Activated CD4-positive, alpha-beta T cell treated with anti-CD3 and anti-CD28 coated beads, Interleukin-2, amount 10 ng/mL, durations not matched to agents 24 days and 14 days (primary cell): ENCODE measurements at places on chromosomes 16 and 17. TPM values are rescaled to one million over a fixed set of nuclear protein-coding genes. Genes with fewer than 3 reads are reported as not detected.

DNA sequence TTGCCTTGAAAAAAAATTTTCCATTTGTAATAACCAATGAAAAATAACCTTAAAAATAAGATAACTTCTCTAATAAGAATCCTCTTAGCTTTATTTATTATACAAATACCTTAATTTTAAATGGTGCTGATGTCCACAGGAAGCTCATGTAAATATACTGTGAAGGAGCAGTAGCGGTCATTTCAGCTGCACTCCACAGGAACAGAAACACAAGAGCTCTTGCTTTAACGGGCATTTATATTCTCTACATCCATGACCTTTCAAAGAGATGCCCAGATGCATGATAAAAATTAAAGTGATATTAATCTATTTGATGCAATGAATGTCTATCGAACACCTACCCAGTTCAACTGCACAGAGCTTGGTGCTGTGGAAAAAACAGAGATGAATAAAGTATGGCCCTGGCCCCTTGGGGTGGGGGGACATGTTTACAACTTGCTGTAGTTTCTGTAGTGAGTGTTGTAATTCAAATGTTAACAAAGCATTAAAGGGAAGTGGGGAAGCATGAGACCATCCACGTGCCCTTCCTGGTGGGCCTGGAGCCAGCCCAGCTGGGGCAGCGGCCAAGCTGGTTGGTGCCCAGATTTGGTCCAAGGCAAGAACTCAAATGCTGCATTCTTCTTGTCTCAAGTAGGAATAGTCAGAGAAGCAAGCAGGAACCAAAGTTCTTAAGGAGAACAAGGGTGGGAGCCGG lies 47.9 kb downstream of the IQCK start:
- no peak for DNase-seq

- no peak for DNase-seq
These were observed 3.9 kb downstream of the ACAP1 start for GRCh38 chr17:7340179-7340578.

Gene AOC2
- total RNA-seq, result 3.3 and 4.2 TPM in 2 replicates

GRCh38 chr17:304461-304860 lies 48.1 kb downstream of the RPH3AL start:
- no peak for DNase-seq

Gene TMC8
- 231 and 234 TPM in 2 replicates for total RNA-seq

GRCh38 chr17:42792545-42792944 lies 6.0 kb downstream of the COA3 start:
- DNase-seq, result no peak

DNA sequence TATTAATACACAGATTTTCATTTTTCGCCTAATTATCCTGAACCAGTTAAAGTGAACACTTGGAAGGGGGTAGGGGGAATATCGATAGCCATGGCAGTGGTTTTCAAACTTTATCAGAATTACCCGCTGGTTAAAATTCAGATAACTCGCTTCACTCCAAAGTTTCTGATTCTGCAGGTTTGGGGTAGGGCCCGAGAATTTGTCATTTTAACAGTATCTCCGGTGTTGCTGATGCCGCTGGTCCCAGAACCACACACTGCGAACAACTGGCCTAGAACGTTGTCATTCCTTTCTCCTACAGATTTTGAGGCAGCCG lies 313 bp upstream of the NSRP1 start:
- DNase-seq, result no peak

Gene PPP1R27
- total RNA-seq, result not detected in 2 replicates

DNA sequence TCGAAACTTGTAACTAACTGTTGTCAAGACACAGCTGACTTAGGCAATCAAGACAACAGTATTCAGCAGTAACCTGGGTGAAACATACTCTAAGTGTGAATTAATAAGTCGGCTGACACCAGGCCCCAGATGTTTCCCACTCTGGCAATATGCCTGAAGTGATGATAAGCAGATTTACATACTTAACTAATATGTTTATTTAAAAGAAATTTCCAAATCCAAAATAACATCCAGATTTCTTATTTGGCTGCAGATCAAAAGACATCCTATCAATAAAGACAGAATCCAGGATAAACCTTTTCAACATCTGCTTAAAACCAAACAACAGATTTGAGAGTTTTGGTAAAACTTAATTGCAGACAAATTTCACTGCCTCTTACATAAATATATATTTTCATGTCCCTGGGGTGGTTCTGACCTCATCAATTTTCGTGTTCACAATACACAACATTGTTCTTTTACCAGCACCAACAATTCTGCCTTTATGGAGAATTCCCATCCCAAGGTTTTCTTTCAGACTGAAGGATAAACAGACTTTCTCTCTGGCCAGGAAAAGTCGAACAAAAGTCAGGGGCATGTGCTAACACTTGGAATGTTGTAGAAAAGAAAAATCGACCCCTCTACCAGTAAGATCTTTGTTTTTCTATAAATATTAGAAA lies 45.1 kb upstream of the TOX3 start:
- DNase-seq, result no peak

DNA sequence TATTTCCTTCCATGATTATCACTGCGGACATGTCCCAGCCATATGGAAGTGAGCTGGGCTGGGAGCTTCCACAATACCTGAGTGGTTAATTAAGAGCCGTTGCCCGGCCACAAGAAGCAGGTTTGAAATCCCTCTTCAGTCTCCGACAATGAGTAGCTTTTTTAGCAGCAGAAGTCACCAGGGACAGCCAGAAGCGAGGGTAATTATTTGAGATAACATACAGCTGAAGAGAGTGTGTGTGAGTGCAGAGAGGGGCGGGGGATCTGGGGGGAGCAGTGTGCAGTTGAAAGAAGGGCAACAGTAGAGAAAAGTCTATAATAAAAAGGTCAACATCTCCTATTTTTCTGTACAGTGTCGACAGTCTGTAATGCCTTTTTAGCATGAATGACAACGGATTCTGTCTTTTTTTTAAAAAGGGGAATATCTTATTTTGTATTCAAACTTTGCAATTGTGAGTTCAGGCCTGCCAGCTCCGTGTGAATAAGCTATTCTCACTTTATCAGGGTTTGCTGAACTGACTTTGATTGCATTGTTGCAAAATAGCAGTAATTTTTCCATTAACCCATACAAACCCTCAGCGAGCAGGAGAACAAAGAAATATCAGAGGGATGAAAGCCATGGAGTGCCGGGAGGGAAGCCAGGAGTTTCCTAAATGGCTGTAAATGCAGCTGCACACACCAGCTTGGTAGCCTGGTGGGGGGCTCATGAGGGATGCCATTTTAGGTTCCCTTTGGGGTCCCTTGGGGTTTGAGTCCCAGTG lies 220.3 kb upstream of the IRX3 start:
- no peak for DNase-seq

Gene TM4SF5
- total RNA-seq, result not detected in 2 replicates

DNA sequence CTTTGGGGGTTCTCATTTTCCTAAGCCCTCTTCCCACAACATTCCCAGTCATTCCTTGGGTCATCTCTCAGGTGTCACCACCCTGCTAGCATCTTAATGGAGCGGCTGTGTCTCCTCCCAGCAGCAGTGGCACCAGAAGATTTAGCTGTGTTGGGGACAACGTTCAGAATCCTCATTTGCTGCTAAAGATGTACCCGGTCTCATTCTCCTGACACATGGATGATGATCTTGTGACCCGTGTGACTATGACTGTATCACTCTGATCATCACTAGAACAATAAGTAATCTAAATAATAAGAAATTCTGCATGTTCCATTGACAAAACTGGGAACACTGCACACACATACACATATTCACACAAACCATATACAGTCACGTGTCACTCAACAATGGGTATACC lies 399.9 kb upstream of the HSBP1 start:
- DNase-seq, result no peak
